Stimulated activated CD4-positive, alpha-beta T cell treated with anti-CD3 and anti-CD28 coated beads, Interleukin-4, amount 100 ng/mL, for 24 hours (primary cell): ENCODE measurements at places on chromosomes 2 and 18.

DNA sequence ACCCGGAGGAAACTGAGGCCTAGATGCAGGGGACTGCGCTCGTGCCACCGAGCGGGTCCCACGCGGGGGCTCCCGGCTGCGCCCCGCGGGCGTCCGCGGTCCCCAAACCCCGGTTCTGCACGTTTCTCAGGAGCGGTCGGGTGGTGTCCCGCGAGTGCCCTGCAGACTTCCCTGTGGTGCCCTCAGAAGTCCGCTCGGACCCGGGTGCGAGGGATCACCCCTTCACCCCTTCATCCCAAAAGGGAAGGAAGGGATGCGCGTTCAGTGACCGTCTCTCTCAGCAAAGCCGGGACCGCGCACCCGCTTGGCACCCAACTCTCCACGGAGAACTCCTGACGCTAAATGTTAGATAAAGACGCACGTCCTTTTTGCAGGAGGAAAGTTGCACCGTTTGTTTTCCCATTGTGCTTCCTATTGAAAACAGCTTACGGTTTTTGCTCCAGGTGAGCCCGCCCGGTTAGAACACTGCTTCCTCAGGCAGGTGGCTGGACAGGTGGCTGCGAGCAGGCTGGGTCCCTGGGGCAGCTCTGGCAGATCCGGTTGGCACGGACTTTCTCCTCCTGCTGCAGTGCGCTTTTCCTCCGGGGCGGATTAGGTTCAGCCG lies 779 bp downstream of the DGKD start:
- no peak for DNase-seq

DNA sequence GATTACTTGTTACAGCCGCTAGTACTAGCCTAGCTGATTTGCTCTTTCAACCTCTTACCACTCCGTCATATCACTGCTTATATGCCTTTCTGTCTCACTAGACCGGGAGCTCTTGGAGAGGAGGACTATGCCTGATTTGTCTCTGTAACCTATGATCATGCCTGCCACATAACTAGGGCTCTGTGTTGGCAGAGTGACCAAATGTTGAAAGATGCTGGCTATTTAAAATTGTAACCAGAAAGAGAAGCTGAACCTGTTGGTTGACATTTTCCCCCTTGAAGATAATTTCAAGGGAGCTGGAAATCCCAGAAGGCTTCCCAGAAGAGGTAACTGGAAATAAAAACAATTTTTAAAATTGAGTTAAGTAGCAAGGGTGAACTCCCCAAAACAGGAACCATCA lies 124.1 kb upstream of the MYCN start:
- DNase-seq = no peak

GRCh38 chr2:86764661-86765309 lies 25.9 kb downstream of the CD8A start:
- DNase-seq = peak; percentile 28

GRCh38 chr2:119662297-119662696 lies 16.7 kb upstream of the TMEM177 start:
- no peak for DNase-seq

GRCh38 chr2:6074089-6074643 lies 382.0 kb downstream of the SOX11 start:
- no peak for DNase-seq

GRCh38 chr2:25340181-25340921 lies 1.4 kb downstream of the DNMT3A start:
- DNase-seq = no peak

DNA sequence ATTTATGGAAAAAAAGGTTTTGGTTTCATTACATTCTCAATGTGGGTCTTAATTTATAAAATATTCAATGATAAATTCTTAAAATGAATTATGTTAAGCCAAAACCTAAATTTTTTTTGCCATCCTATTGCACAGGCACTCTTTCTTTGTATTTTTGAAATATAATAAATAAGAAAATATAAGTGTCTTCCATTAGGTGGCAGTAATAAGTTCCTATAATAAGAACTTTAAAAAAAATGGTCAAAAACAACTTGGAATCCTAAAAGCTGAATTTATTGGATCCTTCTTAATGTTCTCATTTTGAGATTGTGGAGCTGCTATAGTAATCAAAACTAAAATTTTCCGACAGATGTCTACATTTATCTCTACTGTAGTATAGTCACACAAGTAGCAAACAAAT lies 5.7 kb downstream of the CALCRL start:
- no peak for DNase-seq

- no peak for DNase-seq
Measured at GRCh38 chr2:143347901-143348414, 218.7 kb downstream of the ARHGAP15 start.

DNA sequence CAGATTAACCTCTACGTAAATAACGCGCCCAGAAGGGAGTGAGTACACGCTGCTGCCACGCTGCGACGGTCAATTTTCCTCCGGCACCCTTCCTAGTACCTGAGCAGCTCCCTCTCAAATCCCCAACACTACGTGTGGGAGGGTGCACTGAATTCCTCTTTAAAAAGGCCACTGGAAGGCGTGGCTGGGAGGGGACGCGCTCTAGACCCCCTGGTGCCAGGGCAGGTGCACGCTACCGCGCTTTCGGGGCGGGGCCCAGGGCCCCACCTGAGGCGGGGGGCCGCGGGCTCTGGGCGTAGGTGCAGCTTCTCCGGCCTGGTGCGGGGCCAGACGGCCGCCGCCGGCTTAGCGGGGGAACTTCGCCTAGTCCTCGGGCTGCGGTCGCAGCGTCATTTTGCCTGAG lies 668 bp upstream of the ANKRD12 start:
- DNase-seq = no peak

- no peak for DNase-seq
Measured at GRCh38 chr2:100749771-100750542, 70.0 kb upstream of the NPAS2 start.

- DNase-seq = no peak
Measured at GRCh38 chr2:19874726-19875125, 27.1 kb downstream of the TTC32 start.

- no peak for DNase-seq
Measured at GRCh38 chr2:231129216-231129615, 4.4 kb upstream of the HTR2B start.

GRCh38 chr2:196586511-196586991 lies 53.0 kb upstream of the CCDC150 start:
- DNase-seq = no peak

DNA sequence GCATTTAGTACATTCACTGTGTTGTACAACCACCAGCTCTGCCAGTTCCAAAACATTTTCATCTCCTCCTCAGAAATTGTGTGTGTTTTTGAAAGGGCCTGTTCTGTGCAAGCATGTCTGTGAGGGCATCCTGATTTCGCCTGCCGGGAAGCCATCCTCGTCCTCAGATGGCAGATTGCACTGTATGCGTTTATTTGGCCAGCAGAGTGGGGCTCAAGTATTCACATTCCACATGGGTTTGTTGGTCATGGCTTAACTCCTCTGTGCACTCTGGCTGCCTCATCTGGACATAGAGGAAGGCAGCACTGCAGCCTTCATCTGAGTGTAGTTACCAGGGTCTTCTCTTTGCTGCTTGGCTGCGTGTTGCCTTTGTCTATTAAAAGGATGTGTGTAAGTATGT lies 85.0 kb downstream of the TMEM247 start:
- DNase-seq = no peak

DNA sequence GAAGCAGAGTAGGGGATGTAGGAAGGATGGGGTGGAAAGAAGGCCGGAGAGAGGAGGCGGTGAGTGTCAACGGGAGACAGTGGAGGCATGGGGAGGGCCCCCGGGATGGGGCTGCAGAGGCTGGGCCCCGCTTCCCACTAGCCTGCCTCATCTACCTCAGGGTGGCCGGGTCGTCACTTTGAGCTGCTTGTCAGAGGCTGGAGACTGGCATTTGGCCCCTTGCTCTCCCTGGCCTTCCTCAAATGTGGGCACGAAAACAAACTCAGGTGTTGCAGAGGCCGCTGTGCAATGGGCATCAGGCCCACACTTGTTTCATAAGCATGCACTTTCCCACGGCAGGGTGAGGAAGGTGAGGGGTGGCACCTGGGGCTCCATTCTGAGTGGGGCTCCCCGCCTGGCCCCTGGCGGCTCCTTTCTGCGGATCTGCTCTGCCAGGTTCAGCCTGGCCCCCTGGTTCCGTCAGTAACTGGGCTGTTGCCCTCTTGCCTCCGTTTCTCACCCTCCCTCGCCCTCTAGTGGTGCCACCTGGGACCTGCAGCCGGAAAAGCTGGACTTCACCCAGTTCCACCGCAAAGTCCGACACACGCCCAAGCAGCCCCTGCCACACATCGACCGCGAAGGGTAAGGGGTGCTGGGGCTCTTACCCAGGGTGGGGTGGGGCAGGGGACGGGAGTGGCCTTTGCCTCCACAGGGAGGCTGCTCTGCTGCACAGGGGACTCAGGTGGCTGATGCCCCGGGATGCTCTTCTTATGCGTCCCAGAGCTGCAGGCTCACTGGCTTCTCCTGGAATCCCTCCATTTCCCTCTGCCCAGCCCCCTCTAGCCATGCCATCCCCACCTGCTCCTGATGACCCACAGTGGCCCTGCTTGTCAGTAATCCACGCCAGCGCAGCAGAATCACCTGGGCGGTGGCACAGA lies 125.4 kb downstream of the CTIF start:
- DNase-seq = peak; percentile 52

- DNase-seq = no peak
Measured at GRCh38 chr2:118496870-118497611, 350.4 kb downstream of the EN1 start.

DNA sequence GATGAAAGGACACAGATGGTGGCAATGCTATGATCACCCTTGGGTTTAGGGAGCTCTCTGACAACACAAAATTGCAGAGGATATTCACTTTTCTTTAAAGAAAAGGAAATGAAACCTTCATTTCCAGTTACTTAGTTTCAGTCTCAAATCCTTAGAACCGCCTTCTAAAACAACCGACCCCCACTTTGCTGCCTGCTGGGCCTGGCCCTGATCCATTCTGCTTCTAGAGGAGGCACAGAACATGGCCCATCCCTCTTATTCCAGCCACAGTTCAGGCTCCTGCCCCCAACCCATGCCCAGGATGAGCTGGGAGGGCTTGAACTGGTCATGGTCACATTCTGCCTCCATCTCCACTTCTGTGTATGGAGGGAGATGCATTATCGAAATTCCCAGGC lies 311.6 kb downstream of the EN1 start:
- no peak for DNase-seq

GRCh38 chr2:30219886-30220875 lies 11.2 kb upstream of the LBH start:
- no peak for DNase-seq

GRCh38 chr2:173286153-173286809 lies 68.4 kb upstream of the CDCA7 start:
- DNase-seq = peak; percentile 9

DNA sequence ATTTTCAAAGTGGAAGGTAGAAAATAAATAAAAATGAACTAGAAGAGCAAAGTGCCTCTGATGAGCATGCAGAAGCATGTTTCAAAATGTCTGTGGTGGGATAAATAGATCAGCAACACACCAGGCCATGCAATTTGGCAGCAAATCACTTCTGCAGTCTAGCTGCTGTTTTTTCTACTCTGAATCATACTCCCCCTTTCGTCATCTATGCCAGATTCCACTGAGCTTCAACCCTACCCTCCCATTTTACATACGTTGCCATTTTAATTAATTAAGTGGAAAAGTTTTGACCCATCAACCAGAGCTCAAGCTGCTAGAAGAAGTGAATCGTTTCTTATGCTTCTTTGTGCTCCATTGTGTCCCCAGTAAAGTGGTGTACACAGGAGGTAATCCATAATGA lies 79.3 kb downstream of the NRXN1 start:
- no peak for DNase-seq

- DNase-seq = peak; percentile 68
Measured at GRCh38 chr2:111702119-111702803, 181.7 kb downstream of the ANAPC1 start.

DNA sequence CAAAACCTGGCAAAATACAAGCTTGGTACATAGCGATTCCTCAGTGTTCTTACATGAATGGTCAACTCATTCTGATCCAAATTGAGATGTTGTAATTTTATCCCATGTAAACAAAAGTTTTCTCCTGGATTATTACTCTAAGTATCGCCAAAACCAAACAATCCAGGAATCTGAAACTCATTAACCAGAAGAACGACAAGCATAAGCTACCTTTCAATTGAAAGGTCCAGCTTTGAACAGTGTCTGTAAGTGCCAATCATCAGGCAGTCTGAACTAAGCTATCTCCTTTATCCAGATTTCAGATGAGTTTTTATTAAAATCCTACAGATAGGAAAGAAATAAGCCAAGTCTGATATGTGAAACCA lies 2.4 kb downstream of the MEX3C start:
- no peak for DNase-seq

- DNase-seq = no peak
Measured at GRCh38 chr2:166375736-166376487, at the start of gene SCN9A. SCN9A (minus strand) TSS chr2:166375944; CDS start chr2:166311756, 64,188 bp downstream.

DNA sequence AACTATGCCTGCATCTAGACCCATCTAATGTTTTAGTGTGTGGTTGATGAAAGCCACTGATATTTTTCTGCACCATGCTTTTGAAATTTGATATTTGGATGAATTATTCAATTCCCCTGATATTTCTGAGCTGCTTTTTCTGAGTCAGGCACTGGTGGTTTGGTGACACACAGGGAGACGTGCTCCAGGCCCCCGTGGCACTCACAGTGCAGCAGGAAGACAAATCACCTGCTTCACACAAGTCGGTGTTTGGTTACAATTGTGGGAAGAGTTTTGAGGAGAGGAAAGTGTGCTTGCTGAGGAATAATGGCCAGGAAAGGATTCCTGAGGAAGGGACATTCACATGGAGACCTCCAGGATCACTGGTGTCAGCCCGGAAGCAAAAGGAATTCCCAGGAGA lies 179.7 kb downstream of the ACKR3 start:
- no peak for DNase-seq

DNA sequence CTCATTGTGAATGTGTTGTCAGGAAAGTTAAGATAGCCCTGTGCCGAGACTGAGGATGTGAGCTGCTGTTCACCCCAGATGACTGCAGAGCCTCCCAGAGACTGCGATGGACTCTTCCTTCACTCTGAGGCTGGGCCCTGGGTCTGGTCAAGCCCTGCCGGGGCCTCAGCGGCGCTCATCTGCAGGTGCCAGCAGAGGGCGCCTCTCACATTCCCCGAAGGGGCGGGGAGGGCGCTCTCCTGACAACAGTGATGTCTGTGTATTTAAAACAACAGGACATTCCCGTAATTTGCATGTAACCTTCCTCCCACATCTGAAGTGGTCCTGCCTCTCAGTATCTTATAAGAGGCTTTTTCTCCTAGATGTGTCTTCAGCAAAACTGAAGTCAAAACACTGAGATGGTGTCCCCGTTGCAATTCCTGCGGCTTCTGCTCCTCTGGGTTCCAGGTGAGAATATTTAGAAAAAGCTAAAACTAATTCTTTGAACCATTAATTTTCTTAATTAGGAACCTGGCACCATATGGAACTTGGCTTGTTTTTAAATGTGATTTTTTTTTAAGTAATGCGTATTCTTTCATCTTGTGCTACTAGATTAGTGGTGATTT lies 1377.9 kb downstream of the RPIA start:
- no peak for DNase-seq

DNA sequence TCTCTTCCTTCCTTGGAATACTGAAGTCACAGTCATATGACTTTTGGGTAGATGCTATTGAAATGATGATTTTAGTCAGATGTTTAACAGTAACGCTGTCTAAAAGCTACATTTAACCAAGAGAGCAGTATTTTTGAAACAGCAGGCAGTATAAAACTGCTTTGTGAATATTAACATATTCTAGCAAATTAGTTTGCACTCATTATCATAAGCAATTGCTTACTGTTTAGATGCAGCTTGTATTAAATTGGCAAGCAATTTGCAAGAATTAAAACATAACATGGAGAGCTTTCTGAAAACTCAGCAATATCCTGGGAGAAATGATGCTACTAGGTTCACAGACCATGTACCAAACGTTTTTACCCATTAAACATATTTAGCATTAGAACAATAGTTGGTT lies 776.0 kb downstream of the NRXN1 start:
- no peak for DNase-seq

- DNase-seq = peak; percentile 72
Measured at GRCh38 chr2:241858206-241859016, at the start of gene PDCD1. PDCD1 (minus strand) TSS chr2:241858894; CDS start chr2:241858838, 56 bp downstream.
